ENCODE measurements at places on chromosomes 7 and 10.

- DNase-seq: no peak
Observed at GRCh38 chr7:102926783-102927140, 14.0 kb downstream of the LRRC17 start.

DNA sequence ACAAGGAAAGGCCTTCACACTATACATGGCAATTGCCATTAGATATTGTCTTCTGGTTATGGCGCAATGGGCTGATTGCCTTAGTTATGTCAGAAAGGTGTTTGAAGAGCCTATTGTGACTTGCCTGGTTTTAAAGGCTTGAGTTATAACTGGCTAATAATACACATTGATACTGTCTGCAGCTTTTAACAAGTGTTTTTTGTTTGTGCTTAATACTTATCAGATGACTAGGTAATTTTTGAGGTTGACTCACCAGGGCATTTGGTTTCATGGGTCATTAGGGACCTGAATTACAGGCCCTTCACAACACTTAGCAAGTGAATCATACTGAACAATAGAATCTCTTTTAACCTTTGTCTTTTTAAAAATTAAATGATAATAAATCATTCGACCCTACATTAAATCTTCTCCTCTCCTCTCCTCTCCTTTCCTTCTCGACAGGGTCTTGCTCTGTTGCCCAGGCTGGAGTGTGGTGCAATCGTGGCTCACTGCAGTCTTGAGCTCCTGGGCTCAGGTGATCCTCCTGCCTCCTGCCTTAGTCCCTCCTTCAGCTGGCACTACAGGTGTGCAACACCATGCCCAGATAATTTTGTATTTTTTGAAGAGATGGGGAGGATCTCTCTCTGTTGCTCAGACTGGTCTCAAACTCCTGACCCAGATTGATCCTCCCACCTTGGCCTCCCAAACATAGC, 196.3 kb downstream of the JCAD start:
- DNase-seq: no peak

DNA sequence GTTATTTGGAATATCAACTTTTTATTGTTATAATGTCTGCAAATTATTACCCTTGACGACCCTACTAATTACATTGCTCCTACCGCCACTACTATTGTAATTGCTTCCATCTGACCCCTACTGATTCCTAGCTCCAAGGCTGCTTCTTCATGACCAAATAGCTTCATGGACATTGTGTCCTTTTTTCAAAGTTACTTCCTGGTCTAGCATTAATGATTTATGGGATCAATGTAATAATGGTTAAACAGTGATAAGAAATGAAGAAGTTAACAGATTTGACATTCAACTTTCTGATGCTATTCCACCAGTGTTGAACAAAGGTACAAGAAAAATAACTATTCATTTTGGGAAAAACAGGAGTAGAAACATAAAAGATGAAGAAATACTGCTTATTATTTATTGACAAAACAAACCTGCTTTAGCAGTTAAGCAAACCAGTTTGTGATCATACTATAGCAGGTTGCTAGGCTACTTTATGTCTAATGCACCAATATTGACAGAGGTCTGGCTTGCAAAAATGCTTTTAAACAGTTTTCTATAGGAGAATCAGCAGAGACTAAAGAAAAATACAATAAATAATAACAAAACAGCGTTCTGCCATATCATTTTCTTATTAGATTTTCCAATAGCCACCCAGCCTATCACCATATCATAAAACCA, 125.8 kb downstream of the PCLO start:
- DNase-seq: no peak

DNA sequence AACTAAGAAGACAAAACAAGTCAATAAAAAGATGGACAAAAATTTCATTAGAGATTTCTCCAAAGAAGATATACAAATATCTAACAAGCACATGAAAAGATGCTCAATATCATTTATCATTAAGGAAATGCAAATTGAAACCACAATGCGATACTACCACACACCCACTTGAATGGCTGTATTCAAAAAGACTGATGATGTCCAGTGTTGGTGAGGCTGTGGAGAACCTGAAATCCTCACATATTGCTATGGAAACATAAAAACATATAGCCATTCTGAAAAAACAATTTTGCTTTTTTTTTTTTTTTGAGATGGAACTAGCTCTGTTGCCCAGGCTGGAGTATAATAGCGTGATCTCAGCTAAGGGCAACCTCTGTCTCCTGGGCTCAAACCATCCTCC, 124.1 kb upstream of the LAMB4 start:
- no peak for DNase-seq

- no peak for DNase-seq
Observed at GRCh38 chr10:46539596-46540411, 16.7 kb downstream of the GPRIN2 start.

DNA sequence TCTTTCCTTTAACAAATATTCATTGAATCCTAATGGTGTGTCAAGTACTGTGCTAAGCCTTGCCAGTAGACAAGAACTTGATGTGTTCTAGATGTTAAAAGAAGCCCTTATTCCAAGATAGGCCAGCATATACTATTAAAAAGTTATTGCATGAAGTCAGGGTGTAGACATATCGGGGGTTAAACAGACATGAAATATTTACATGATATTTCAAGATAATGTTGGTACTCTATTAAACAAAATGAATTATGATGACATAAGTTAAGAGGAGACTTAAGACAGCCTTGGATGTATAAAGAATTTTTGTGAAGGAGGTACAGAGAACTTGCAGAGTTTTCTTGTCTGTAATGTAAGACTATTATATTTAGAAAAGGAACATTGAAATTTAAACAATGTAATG, 44.8 kb downstream of the HDAC9 start:
- no peak for DNase-seq

DNA sequence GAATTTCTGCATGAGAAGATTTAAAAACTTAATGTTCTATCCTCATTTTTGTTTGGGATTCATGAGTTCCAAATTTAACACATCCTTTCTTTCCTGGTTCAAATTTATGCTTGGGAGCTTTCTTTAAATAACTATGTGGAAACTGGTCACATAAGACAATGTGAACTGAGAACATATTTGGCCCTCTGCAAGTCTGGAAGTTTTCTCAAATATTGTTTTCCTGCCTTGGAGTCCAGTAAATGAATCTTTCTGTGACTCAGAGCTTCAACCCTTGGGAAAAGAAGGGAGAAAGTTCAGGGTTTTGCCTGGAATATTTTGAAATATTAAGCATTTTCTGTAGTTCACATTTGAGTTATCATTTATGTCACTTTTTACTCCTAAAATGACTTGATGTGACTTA, 559.0 kb upstream of the NRP1 start:
- no peak for DNase-seq

- no peak for DNase-seq
Observed at GRCh38 chr10:44056206-44056605, 328.7 kb downstream of the CXCL12 start.

DNA sequence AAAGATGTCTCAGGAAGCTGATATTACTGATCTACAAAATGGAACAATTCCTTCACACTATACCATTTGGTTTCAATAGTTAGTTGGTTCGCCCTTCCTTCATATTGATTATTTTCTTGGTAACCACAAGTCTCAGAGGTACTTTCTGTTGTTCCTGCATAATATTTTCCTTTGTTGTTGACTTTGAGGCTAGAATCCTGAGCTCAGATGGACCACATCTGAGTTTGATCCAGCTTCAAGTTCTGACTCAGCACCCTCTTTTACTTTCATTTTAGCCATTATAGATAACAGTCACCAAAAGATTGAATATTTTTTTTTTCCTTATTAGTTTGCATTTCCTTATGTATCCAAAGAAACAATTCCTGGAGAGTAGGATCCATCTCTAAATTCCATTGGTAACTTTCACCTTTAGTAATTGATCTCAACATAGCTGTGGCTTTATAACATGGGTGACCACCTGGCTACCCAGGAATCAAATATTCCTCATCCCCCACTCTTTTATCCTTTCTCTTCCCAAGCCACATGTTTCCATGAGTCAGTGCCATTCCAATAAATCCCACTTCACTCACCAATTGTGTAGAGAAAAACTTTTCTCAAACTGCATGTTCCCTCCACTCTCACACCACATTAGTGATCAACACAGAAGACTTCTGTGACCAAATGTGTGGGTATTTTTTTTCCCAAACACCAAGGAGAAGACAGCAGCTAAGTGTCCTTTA, 9.7 kb upstream of the ABCA13 start:
- DNase-seq: no peak

DNA sequence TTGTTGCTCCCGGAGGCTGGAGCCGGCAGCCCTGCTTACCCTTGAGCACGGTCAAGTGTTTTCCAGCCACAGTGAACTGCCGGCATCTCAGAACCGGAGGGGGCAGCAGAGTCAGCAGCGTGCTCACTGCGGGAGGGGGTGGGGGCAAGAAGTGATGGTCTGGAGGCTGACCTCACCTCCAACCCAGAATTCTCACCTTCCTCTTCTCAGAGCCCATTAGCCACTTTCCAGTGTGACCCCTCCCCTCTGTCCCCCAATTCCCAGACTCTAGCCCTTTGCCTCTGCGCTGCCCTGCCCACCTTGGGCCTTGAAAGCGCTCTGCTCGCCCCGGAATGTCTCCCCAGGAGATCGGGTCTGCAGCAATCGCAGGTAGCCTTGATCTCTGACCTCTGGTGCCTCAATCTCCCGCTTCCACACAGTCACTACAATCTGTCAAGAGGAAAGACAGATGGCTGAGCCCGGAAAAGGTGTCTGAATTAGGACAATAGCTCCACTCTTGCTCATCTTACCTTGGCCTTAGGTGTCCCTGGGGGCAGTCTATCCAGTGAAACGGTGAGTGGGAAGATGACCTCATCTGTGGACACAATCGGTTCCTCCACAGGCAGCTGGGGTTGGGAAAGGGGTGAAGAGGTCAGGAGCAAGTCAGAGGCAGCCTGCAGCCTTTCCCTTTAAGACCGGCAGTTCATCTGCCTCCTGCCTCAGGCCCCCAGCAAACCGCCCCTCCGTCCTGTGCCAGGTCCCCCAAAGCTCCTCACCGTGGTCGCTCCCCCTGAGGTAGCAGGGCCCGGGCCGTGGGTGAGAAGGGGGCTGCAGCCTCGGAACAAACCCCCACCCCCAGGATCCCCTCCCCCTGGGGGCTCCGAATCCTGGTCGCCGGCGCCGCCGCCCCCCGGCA, 942 bp downstream of the TRAPPC14 start:
- DNase-seq: no peak

GRCh38 chr7:139078911-139079310, 30.6 kb downstream of the ZC3HAV1 start:
- DNase-seq: no peak

DNA sequence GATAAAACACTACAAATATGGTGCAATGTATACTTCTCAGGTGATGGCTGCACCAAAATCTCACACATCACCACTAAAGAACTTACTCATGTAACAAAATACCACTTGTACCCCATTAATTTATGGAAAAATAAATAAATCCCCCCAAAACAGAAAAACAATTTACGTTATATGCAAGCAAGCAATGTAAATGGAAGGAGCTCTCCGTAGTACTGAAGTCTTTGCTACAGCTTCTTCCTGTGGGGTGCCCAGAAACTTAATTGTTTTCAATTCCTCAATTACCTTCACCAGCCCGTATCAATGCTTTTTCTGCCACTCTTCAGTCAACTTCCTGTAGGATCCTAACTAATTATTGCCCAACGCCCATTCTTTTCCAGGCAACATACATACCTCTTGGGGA, 138.1 kb downstream of the RELN start:
- no peak for DNase-seq

DNA sequence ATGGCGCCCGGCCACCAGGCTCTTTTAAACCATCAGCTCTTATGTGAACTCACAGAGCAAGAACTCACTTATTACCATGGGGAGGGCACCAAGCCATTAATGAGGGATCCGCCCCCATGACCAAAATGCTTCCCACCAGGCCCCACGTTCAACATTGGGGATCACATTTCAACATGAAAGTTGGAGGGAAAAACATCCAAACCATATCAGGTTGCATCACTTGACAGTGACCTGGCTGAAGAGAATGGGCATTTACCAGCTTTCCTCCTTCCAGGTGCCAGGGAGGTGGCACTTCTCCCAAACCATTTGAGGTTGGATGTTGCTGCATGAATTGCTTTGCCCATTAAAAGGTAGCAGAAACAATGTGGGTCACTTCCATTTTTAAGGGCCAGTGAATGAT, 115.6 kb upstream of the TNS3 start:
- no peak for DNase-seq

DNA sequence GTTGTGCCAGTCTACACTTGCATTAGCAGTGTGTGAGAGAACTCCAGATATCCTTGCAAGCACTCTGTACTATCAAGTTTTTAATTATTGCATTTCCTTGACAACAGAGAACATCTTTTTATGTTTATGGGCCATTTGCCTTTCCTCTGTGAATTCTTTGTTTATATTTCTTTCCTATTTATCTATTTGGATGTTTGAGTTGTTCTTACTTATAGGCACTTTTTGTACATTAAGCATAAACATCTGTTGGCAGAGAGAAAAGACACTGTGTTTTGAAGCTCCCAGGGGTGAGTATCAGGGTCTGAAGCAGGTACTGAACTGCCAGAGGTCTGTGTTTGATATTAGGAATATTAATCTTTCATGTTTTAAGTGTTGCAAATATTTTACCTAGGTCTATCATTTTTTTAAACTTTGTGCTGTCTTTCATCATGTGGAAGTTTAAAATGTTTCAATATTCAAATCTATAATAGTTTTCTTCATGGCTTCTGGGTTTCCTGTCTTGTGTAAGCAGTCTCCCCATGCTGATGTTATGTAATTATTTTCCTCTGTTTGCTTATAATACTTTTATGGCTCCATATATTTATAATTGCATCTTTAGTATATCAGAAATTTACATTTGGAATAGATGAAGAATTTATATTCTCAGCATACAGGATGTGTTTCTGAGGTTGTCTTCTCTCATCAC, 17.7 kb upstream of the PDCD4 start:
- DNase-seq: no peak

DNA sequence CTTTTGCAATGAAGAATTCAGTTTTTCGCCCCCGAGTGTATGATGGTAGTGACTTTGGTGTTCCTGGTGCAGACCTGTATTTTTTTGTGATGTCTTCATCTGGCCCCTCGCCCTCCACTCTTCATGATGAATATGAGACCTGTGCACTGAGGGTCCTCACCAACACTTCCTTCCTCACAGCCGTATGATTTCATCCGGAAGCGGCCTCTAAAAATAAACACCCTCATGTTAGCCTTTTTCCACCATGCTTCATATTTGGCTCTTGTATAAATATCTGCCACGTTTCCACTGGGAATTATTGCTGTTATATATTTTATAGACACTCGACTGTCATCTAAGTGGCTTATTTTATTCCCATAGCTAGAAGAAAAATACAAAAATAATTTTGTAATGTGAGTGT, 160.4 kb downstream of the MGMT start:
- DNase-seq: no peak

- no peak for DNase-seq
Observed at GRCh38 chr10:2279711-2280110, 542.4 kb upstream of the ADARB2 start.

GRCh38 chr10:125014836-125015355, 73.0 kb downstream of the ZRANB1 start:
- DNase-seq: no peak

GRCh38 chr10:89861584-89862301, 160.4 kb downstream of the KIF20B start:
- DNase-seq: no peak
